ENCODE measurements at places on chromosomes 1 and 21. TPM values are rescaled to one million over a fixed set of nuclear protein-coding genes. Genes with fewer than 3 reads are reported as not detected.

The MAP3K21 gene
- total RNA-seq = 1.9 TPM

The VANGL2 gene
- not detected for total RNA-seq

The CYP4X1 gene
- total RNA-seq = not detected

The ESRRG gene
- not detected for total RNA-seq

The SSX2IP gene
- total RNA-seq = 14.1 TPM

The PRAMEF18 gene
- total RNA-seq = not detected

The SYNC gene
- not detected for total RNA-seq

The ASTN1 gene
- total RNA-seq = not detected

The GCSAML gene
- not detected for total RNA-seq

- no peaks in the 10 kb centered on the region for H3K27me3 ChIP-seq
- no peak overlapping the region for H3K4me3 ChIP-seq
- no peak for DNase-seq
- H3K27ac ChIP-seq = no peak overlapping the region
- H3K36me3 ChIP-seq = peaks cover 3% of the 10 kb centered on the region
Measured at GRCh38 chr21:45747802-45748445, 104.4 kb downstream of the PCBP3 start.

- H3K4me1 ChIP-seq = no peaks in the 10 kb centered on the region
- no peaks in the 10 kb centered on the region for H3K36me3 ChIP-seq
- peak; percentile 26 for DNase-seq
- H3K27ac ChIP-seq = no peak overlapping the region
Measured at GRCh38 chr21:46112725-46113215, 14.9 kb downstream of the COL6A2 start.

GRCh38 chr1:221161571-221162041, 282.4 kb downstream of the HLX start:
- no peak overlapping the region for H3K27ac ChIP-seq
- no peak overlapping the region for H3K4me3 ChIP-seq
- no peaks in the 10 kb centered on the region for H3K27me3 ChIP-seq
- no peaks in the 10 kb centered on the region for H3K4me1 ChIP-seq
- DNase-seq = no peak

DNA sequence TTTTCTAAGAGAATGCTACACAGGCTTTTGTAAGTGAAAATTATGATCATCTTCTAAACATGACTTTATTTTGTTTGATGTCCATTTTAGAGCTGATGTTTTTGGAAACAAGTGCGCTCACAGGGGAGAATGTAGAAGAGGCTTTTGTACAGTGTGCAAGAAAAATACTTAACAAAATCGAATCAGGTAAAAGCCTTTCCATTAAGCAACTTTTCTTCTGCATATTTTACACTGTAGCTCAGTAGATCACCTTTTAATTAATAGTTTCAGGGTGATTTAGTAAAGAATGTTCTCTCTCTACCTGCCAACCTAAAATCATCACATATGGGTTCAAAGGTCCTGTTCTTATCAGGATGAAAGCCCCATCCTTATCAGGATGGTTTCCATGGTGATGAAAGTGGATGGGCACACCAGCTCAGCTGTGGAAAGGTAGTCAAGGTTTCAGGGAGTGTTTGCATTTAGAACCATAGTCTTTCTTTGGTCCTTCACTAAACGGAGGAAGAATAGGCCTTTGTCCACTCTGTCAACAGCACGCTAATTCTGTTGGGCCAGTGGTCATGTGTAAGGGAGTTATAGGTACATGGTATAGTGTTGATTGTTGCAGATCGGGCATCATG, 28.1 kb downstream of the RAB4A start:
- no peak overlapping the region for H3K4me3 ChIP-seq
- peaks cover 25% of the 10 kb centered on the region for H3K36me3 ChIP-seq
- H3K27ac ChIP-seq = no peak overlapping the region
- no peak for DNase-seq
- H3K27me3 ChIP-seq = no peaks in the 10 kb centered on the region
- H3K4me1 ChIP-seq = peaks cover 2% of the 10 kb centered on the region

GRCh38 chr1:21707086-21707840, 38.1 kb upstream of the RAP1GAP start:
- peaks cover 14% of the 10 kb centered on the region for H3K4me1 ChIP-seq
- H3K4me3 ChIP-seq = no peak overlapping the region
- H3K27ac ChIP-seq = no peak overlapping the region
- H3K36me3 ChIP-seq = peaks cover 39% of the 10 kb centered on the region

- peaks cover 10% of the 10 kb centered on the region for H3K4me1 ChIP-seq
- H3K27ac ChIP-seq = no peak overlapping the region
- peaks cover 27% of the 10 kb centered on the region for H3K27me3 ChIP-seq
- DNase-seq = no peak
- no peaks in the 10 kb centered on the region for H3K36me3 ChIP-seq
Measured at GRCh38 chr1:101317590-101317989, 80.8 kb downstream of the S1PR1 start.

DNA sequence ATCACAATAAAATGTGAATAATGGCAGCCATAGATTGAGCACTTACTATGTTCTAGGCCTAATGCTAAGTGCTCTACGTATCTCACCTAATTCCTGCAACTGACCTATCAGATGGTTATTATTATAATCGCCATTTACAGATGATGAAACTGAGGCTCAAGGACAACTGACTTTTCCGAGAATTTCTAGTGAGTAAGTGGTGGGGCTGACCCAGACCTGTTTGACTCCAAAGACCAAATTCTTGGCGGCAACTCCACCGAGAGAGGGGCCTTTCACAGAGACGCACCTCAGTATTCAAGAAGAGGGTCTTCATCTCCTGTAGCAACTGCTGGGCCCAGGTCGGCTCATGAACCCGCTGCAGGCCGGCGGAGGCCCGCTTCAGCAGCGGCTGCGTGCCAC, 573 bp downstream of the TMEM234 start:
- H3K4me1 ChIP-seq = peaks cover 33% of the 10 kb centered on the region
- H3K4me3 ChIP-seq = peak overlapping the region; percentile 97
- H3K27ac ChIP-seq = peak overlapping the region; percentile 97
- H3K36me3 ChIP-seq = peaks cover 16% of the 10 kb centered on the region
- no peaks in the 10 kb centered on the region for H3K27me3 ChIP-seq

DNA sequence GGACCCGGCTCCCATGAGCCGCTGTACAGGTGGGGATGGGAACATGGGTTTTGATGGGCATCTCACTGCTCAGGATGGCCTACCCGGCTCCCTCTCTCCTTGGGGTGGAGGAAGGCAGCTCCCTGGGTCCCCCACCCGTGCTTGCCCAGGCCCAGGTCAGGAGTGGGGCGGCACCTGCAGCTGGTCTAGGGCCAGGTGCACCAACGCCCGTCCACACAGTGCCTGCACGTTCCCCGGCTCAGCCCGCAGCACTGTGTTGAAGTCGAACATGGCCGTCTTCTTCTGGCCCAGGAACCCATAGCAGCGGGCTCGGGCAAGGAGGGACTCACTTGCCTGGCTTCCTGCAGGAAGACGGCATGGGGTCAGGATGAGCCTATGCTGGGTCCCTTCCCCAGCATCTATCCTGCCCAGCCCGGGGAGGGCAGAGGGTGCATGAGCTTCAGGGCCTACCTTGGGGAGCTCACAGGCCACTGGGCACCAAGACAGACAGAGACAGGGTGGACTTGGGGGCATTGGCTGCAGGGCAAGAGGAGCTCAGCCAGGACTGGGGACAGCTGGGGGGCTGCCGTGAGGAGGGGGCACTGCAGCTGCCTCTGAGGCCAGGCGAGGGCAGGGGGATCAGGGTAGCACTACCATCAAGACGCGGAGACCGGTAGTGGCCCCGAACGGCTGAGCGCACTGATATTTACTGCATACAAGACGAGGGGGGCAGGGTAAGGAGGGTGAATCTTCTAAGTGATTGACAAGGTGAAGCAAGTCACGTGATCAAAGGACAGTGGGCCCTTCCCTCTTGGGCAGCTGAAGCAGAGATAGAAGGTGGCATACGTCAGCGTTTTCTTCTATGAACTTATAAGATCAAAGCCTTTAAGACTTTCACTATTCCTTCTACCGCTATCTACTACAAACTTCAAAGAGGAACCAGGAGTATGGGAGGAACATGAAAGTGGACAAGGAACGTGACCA, 17.8 kb downstream of the TTC34 start:
- peaks cover 28% of the 10 kb centered on the region for H3K27me3 ChIP-seq
- H3K36me3 ChIP-seq = peaks cover 4% of the 10 kb centered on the region
- no peak overlapping the region for H3K4me3 ChIP-seq
- peak; percentile 30 for DNase-seq
- H3K4me1 ChIP-seq = peaks cover 2% of the 10 kb centered on the region
- H3K27ac ChIP-seq = no peak overlapping the region

GRCh38 chr1:60573726-60574409, 500.3 kb upstream of the C1orf87 start:
- no peaks in the 10 kb centered on the region for H3K27me3 ChIP-seq
- H3K36me3 ChIP-seq = no peaks in the 10 kb centered on the region
- H3K4me1 ChIP-seq = no peaks in the 10 kb centered on the region
- H3K4me3 ChIP-seq = no peak overlapping the region
- DNase-seq = no peak

DNA sequence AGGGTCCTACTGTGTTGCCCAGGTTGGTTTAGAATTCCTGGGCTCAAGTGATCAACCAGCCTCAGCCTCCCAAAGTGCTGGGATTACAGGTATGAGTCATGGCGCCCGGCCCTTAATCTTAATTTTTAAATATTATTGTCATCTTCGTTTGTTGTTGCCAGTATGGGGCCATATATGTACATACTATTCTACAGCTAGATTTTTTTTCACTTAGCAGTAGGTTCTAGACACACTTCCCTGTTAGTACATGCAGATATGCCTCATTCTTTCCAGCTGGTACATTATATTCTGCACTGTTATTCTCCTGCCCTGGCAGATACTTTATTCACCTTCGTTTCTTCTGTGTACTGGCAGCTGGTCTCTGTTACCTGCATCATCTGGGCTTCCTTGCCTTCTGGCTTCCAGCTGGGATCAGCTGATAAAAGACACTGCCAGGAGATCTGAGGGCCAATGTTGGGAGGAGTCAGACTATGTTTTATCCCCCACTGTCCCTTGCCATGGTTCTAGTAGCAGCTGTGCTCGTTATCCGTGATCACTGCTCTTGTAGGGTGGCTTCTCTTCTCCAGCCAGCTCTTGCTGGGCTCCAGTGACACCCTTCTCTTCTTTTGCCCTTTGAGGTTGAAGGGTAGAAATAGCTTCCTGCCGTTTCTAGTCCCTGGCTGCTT, 24.7 kb downstream of the ST3GAL3 start:
- no peak overlapping the region for H3K27ac ChIP-seq
- peaks cover 3% of the 10 kb centered on the region for H3K4me1 ChIP-seq
- no peak for DNase-seq
- no peak overlapping the region for H3K4me3 ChIP-seq
- no peaks in the 10 kb centered on the region for H3K27me3 ChIP-seq

GRCh38 chr1:20601129-20601825, 12.4 kb downstream of the CDA start:
- H3K4me3 ChIP-seq = no peak overlapping the region
- no peaks in the 10 kb centered on the region for H3K4me1 ChIP-seq
- peaks cover 5% of the 10 kb centered on the region for H3K27me3 ChIP-seq
- DNase-seq = no peak
- H3K36me3 ChIP-seq = no peaks in the 10 kb centered on the region

GRCh38 chr1:233791721-233792120, 112.8 kb upstream of the SLC35F3 start:
- H3K36me3 ChIP-seq = no peaks in the 10 kb centered on the region
- no peak for DNase-seq
- H3K27ac ChIP-seq = no peak overlapping the region
- H3K4me3 ChIP-seq = no peak overlapping the region
- no peaks in the 10 kb centered on the region for H3K4me1 ChIP-seq
- H3K27me3 ChIP-seq = peaks cover 4% of the 10 kb centered on the region

GRCh38 chr1:173255214-173255813, 48.2 kb upstream of the TNFSF4 start:
- H3K27ac ChIP-seq = no peak overlapping the region
- H3K36me3 ChIP-seq = no peaks in the 10 kb centered on the region
- DNase-seq = no peak
- no peaks in the 10 kb centered on the region for H3K27me3 ChIP-seq
- no peaks in the 10 kb centered on the region for H3K4me1 ChIP-seq

GRCh38 chr1:55213885-55214211, 1.3 kb downstream of the USP24 start:
- peaks cover 65% of the 10 kb centered on the region for H3K4me1 ChIP-seq
- no peaks in the 10 kb centered on the region for H3K27me3 ChIP-seq
- peak overlapping the region; percentile 86 for H3K4me3 ChIP-seq
- peak overlapping the region; percentile 78 for H3K27ac ChIP-seq
- peak; percentile 55 for DNase-seq

- H3K27me3 ChIP-seq = peaks cover 71% of the 10 kb centered on the region
- DNase-seq = no peak
- H3K4me3 ChIP-seq = no peak overlapping the region
- peaks cover 2% of the 10 kb centered on the region for H3K36me3 ChIP-seq
Measured at GRCh38 chr1:154730259-154730658, 122.3 kb upstream of the ADAR start.

GRCh38 chr1:233904633-233905415, at the start of gene SLC35F3:
Gene SLC35F3 (plus strand): TSS chr1:233904676.
- H3K27ac ChIP-seq = no peak within 1 kb of the TSS
- peak within 1 kb of the TSS; percentile 27 for H3K4me3 ChIP-seq
- peaks cover 3% of the 10 kb centered on the region for H3K4me1 ChIP-seq
- DNase-seq = no peak
- peaks cover 7% of the 10 kb centered on the region for H3K36me3 ChIP-seq
- H3K27me3 ChIP-seq = peaks cover 62% of the 10 kb centered on the region

- peak overlapping the region; percentile 79 for H3K27ac ChIP-seq
- H3K27me3 ChIP-seq = no peaks in the 10 kb centered on the region
- H3K4me3 ChIP-seq = no peak overlapping the region
- no peak for DNase-seq
Measured at GRCh38 chr1:26839339-26839722, 12.8 kb downstream of the ZDHHC18 start.

DNA sequence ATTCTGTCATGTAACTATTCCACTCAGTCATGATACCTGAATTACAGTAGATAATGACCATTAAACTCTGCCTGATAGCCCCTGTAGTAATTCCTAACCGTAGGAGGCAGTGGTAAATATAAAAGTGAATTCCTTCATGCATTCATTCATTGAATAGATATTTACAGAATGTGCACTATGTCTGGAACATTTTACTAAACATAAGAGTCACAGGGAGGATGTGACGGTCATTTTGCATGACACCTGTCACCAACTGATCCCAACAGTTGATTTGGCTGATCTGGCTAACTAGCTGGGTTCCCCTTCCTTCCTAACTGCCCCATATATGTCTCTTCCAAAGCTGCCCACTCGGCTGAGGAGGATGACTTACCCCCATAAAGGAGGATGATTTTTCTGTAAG, 2.2 kb upstream of the RNPC3 start:
- H3K36me3 ChIP-seq = peaks cover 8% of the 10 kb centered on the region
- H3K27ac ChIP-seq = no peak overlapping the region
- no peak overlapping the region for H3K4me3 ChIP-seq
- DNase-seq = no peak
- H3K4me1 ChIP-seq = peaks cover 23% of the 10 kb centered on the region

- peak overlapping the region; percentile 85 for H3K4me3 ChIP-seq
- H3K27me3 ChIP-seq = no peaks in the 10 kb centered on the region
- H3K4me1 ChIP-seq = peaks cover 71% of the 10 kb centered on the region
- H3K36me3 ChIP-seq = peaks cover 17% of the 10 kb centered on the region
Measured at GRCh38 chr1:211327346-211327921, 801 bp downstream of the TRAF5 start.

GRCh38 chr1:97901017-97901658, 19.7 kb downstream of the DPYD start:
- no peak for DNase-seq
- H3K36me3 ChIP-seq = peaks cover 24% of the 10 kb centered on the region
- no peak overlapping the region for H3K4me3 ChIP-seq
- no peak overlapping the region for H3K27ac ChIP-seq

All from activated CD8-positive, alpha-beta memory T cell treated with anti-CD3 and anti-CD28 coated beads, Interleukin-2, amount 10 ng/mL, durations not matched to agents 7 days and 5 days (primary cell).